ENCODE measurements at places on chromosomes 7 and 10. TPM values are rescaled to one million over a fixed set of nuclear protein-coding genes. Genes with fewer than 3 reads are reported as not detected.
A peak's percentile ranks its signal among the peaks of the same experiment; 100 is the strongest.

The SVOPL gene
- total RNA-seq = not detected

The CTTNBP2 gene
- total RNA-seq = not detected

The COL17A1 gene
- not detected for total RNA-seq

DNA sequence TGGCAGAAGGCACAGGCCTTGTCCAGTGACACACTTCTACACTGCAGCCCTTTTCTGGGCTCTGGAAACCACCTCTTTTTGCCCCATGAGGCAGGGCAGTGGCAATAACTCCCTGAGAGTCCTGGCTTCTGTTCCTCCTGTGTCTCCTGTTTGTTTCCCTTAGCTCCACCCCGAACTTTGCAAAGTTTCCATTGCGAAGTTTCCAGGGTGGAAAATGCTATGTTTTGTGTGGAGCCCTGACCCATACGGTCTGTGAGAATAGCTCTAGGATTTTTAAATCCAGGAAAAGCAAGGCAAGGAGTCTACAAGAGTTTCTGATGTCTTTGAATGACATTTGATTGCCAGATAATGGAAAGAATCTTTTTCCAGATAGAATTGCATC, 92.2 kb upstream of the AKR1E2 start:
- DNase-seq = no peak

DNA sequence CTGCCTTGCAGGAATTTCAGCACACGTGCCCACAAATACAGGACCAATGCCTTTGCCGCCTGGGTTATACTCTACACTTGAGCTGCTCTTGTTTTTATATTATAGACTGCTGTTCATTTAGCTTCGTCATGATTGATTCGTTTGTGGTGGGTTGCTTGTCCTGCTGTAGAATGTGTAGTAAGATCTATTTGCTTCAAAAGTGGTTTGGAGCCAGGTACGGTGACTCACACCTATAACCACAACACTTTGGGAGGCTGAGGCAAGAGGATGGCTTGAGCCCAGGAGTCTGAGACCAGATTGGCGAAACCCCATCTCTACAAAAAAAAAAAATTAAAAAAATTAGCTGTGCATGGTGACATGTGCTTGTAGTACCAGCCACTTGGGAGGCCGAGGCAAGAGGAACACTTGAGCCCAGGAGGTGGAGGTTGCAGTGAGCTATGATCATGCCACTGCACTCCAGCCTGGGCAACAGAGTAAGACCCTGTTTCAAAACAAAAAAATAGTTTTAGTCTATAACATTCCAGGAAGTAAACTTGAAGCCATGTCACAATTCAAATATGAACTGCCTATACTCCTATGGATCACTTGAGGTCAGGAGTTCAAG, 9.0 kb upstream of the RHBDD2 start:
- DNase-seq = no peak

DNA sequence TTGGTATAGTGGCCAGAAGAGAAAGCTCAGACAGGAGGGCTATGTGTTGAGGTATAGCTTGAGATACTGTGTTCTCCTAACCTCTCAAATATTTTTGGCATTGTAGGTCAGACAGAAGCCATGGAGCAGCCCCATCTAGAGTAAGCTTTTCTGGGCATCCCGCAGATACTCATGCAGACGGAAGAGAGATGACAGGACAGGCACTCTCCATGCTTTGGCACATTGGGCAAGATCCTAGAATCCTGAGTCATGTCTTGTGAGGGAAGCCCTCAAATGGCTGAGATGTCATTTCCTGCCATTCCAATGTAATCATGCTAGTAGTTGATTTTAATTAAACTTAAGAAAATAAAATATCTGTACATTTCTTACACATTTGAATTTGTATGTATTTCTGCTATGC, 16.8 kb upstream of the KIF20B start:
- DNase-seq = no peak

- peak; percentile 33 for DNase-seq
Measured at GRCh38 chr10:4243651-4244050, 458.6 kb upstream of the KLF6 start.

GRCh38 chr10:16944402-16944801, 127.2 kb upstream of the RSU1 start:
- no peak for DNase-seq

- DNase-seq = no peak
Measured at GRCh38 chr7:33623267-33623666, 282.1 kb upstream of the BMPER start.

DNA sequence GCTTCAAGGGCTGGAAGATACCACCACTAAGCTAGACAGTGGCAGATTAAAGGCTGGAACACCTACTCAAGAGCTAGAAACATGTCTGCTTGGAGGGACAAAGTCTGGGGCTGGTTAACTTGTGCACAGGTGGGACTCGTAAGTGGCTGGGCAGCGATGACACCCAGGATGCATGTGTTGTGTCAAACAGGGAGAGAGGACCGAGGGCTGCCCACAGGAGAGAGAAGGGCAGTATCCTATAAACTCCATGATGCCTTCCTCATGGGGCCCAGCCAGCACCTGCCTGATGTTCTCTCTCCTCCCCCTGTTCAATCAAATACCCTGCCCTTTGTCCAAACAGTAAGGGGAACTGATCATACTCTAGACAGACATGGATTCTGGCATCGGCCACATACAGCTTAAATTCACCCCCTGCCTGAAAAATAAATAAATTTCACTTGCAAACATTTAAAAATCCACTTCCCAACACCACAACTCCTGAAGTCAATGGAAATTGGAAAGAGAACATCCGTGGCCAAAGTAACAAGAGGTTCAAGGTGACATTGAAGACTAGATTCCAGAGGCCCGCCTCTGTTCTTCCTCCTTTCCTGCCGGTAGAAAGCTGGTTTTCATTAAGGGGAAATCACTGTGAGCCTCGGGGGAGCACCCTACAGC, 50.6 kb downstream of the CHST15 start:
- DNase-seq = no peak

DNA sequence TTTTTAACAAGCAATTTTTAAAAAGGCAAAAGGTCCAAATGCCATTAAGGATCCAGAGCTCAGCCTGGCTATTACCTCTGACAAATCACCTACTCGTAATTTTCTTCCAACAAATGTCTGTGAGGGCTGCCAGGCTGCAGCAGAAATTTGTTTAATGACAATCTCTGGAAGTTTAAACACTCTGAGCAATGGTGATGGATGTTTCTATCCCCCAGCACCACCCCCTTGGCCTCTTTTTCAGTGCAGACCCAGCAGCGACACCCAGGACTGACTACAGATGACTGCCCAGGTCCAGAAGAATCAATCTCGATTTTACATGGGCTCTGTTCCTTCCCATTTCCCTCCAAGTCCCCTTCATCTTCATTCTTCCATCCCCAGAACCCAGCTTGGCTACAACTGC, 201.4 kb upstream of the AOAH start:
- DNase-seq = no peak

DNA sequence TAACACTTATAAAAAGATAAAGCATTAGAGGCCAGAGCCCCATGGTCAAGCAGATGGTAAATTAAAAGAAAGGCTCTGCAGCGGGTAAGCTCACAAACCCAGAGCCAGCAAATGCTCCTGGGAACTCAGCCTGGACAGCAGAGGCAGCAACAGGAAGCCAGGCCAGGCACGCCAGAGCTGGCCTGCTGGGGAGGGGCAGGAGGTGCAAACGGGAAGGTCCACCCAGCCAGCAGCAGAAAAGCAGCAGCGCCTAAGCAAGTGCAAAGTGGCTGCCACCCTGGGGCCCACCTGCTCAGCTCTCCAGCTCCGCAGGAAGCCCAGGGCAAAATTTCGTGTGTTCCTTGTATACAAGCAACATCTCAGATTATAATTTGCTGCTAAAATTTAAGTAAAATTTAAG, 82.7 kb upstream of the GPR22 start:
- DNase-seq = no peak

Measured in activated naive CD4-positive, alpha-beta T cell treated with anti-CD3 and anti-CD28 coated beads for 36 hours (primary cell).